ENCODE measurements at places on chromosomes 7 and 10.

GRCh38 chr7:101733713-101734475 is 83.5 kb upstream of the CUX1 start:
- DNase-seq = peak; percentile 22

- DNase-seq = no peak
Observed at GRCh38 chr7:29150856-29151255, 4.5 kb upstream of the CPVL start.

DNA sequence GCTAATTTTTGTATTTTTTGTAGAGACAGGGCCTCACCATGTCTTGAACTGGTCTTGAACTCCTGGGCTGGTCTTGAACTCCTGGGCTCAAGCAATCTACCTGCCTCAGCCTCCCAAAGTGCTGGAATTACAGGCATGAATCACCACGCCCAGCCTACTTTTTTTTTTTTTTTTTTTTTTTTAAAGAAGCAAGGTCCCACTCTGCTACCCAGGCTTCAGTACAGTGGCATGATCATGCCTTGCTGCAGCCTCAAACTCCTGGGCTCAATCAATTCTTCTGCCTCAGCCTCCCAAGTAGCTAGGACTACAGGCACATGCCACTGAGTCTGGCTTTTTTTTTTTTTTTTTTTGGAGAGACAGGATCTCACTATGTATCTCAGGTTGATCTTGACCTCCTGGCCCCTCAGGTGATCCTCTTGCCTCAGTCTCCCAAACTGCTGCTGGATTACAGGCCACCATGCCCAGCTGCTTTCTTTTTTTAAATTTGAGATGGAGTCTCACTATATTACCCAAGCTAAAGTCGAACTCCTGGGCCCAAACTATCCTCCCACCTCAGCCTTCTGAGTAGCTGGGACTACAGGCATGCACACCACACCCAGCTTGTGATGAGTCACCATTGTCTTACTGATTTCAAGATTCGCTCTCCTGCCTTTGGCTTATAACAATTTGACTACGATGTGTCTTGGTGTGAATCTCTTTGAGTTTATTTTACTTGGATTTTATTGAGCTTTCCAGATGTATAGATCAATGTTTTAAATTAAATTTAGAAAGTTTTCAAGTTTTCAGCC is 9.0 kb downstream of the RPEL1 start:
- DNase-seq = no peak

DNA sequence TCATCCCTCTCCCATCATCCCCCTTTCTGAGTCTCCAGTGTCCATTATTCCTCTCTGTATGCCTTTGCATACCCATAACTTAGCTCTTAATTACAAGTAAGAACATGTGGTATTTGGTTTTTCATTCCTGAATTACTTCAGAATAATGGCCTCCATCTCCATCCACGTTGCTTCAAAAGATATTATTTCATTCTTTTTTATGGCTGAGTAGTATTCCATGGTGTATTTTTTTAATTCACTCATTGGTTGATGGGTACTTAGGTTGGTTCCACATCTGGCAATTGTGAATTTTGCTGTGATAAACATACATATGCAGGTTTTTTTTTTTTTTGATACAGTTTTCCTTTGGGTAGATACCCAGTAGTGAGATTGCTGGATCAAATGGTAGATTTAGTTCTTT is 40.4 kb downstream of the CCSER2 start:
- no peak for DNase-seq

GRCh38 chr10:60951272-60951724 is 7.3 kb upstream of the RHOBTB1 start:
- no peak for DNase-seq

DNA sequence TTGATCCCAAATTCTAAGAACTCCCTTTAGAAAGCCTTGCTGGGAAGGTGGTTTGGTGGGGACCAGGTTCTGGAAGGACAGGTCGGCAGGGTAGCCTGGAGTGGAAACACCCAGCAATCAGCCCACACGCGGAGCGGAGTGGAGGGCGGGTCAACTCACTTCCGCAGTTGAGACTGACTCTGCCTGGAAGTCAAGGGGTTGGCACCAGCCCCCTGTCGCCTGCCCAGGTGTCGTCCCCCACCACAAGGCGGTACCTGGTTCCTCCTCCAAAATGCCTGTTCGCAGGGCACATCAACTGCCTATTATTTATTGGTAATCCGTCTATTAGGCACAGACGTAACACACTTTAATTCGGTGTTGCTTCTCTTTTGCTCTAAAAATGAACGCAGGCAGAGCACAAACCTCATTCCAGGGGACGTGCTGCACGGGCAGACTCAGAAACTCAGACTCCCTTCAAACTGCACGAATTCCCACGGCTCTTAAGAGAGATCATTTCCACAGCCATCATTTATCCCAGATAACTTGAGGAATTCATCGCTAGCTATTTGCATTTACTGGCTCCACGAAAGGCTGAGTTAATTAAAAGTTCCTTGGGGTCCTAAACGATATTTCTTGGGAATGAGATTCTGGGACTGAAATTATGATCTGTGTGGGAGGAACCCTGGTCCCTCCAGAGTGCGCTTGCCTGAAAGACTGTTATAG is 248.2 kb upstream of the PPP2R2D start:
- DNase-seq = no peak

GRCh38 chr7:92880212-92881090 is 44.1 kb upstream of the CDK6 start:
- DNase-seq = no peak

GRCh38 chr7:92598310-92598981 is 8.3 kb upstream of the FAM133B start:
- no peak for DNase-seq

DNA sequence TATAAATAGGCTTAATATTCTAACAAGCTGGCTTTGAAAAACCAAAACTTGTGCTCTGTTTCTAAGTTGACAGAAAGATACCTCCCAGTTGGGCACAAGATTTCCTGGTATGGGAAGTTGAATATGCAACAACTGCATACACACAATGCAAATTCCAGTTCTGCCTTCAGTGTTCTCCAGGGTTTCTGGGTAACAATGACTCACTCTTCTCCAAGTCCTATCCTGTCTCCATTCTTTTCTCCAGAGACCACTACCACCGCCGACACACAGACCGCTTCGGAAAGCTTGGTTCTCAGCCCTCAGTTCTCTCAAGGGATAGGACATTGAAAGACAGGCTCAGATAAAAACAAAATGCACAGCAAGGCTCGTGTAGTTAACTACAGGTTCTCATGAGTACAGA is 12.2 kb downstream of the PDE1C start:
- DNase-seq = no peak

- DNase-seq = no peak
Observed at GRCh38 chr10:48517482-48517881, 87.4 kb downstream of the ARHGAP22 start.

DNA sequence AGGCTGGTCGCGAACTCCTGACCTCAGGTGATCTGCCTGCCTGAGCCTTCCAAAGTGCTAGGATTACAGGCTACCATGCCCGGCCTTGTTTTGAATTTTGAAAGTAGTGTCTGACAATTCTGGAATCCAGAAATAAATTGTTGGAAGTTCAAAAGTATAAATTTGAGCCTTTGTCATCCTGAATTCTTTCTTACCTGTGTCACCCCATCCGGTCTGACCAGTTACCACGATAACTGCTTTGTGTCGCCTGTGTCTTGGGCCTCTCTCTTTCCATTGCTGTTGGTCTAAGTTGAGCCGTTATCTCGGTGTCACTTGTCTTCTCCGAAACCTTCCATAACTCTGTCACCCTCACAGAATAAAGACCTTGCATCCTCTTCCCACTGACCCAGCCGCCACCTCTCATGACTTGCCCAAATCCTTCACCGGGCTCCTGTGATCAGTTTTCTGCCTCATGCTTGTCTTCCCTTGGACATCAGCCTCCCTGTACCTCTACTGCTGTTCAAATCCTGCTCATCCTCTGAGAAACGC is 18.6 kb downstream of the CUL1 start:
- no peak for DNase-seq

DNA sequence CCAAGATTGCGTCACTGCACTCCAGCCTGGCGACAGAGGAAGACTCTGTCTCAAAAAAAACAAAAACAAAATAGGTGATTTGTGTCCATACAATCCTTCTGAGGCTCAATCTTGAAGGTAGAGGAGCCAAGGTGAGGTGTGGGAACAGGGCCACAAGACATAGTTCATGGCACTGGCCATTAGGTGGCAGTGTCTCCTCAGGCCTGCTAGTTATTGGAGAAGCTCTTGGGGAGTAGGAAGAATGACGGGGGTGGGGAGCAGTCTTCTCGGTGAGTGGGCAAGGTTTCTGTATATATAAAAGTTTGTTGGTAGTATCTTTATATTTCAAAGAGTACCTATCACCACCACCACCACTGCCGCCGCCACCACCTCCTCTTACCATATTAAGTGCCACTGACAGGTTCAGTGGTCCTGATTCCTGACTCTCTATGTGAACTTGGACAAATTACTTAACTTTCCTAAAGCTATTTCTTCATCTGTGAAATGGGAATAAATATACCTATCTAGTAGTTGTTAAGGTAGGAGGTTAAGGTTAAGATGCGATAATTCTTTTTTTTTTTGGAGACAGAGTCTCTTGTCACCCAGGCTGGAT is 24.0 kb downstream of the CCSER2 start:
- peak; percentile 77 for DNase-seq

- no peak for DNase-seq
Observed at GRCh38 chr10:26879744-26880143, 19.0 kb upstream of the ABI1 start.

- no peak for DNase-seq
Observed at GRCh38 chr10:71882813-71883659, 32.0 kb upstream of the PSAP start.
